ENCODE measurements at places on chromosomes 3 and 15. TPM values are rescaled to one million over a fixed set of nuclear protein-coding genes. Genes with fewer than 3 reads are reported as not detected.

The IL17RD gene
- polyA plus RNA-seq: 58.4 TPM

The IL17RE gene
- polyA plus RNA-seq: 14.5 TPM

The SEMA5B gene
- polyA plus RNA-seq: 25.3 TPM

The HIGD2B gene
- polyA plus RNA-seq: not detected

GRCh38 chr15:41281236-41281635, 50.2 kb downstream of the CHP1 start:
- DNase-seq: no peak

- no peak for DNase-seq
These were observed 29.6 kb downstream of the MGA start for GRCh38 chr15:41689834-41690233.

- no peak for DNase-seq
These were observed 59.8 kb upstream of the GYG1 start for GRCh38 chr3:148931574-148931973.

DNA sequence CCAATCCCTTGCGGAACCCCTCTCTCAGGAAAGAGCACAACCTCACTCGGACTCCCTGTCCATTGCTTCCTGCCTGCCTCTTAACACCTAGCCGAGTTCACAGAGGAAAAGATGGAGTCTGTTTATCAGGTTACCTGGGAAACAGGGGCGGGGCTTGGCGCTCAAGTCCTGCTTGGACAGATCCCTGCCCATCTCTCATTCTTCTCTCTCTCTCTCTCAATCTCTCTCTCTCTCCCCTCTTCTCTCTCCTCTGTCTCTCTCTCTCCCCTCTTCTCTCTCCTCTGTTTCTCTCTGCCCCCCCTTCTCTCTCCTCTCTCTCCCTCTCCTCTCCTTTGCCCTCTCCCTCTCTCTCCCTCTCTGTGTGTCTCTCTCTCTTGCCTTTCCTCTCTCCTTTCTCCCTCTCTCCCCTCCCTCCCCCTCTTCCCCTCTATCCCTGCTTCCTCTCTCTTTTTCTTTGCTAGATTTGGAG, at the start of gene EFHB:
Gene EFHB, minus strand, starts transcription at position 120 of the 469 bp plus-strand sequence. CDS start 199 bp downstream, outside the sequence.
- peak; percentile 28 for DNase-seq
